ENCODE measurements at places on chromosomes 2 and 18. TPM values are rescaled to one million over a fixed set of nuclear protein-coding genes. Genes with fewer than 3 reads are reported as not detected.
A peak's percentile ranks its signal among the peaks of the same experiment; 100 is the strongest.

DNA sequence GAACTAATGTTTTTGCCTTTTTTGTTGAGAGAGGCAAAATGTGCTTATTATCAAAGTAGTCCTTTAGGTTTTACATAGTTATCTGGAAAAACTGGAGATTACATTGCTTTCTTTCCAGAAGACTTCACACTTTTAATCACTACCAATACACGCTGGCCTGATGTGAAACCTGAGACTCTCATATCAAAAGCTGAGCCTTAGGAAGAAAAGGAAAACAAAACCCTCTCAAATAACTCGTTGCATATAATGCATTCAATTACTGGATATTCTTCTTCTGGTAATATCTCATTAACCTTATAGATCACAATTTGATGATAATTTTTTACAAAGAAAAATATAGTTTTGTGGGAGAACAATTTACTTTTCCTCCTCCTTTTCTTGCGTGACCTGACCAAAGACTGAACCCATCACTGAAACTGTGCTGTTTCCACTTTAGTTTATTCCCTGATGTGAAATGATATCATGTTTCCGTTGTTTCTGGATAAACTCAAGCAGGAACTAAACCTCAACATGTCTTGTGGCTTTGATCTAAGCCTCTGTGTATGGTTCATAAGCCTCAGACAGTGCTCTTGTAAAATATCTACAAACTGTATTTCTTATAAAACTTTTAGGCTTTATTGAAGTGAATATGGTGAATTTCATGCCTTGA lies 332.4 kb downstream of the GULP1 start:
- peak; percentile 94 for DNase-seq

DNA sequence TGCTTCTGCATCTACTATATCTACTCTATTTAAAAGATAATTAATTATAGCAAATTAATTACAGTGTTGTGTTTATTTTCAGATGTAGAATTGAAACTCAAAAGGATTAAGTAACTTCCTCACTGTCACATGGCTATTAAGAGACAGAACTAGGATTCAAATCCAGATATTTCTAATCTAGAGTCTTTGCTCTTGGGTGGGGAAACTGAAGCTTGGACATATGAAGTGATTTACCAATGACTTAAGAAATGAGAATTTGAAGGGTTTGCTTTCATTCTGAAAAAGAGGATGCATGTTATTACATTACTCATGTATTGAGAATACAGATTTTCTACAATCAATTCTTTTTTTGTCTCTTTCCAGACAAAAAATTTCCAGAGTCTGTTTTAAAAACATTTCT lies 191.5 kb upstream of the SMAD7 start:
- no peak for DNase-seq

DNA sequence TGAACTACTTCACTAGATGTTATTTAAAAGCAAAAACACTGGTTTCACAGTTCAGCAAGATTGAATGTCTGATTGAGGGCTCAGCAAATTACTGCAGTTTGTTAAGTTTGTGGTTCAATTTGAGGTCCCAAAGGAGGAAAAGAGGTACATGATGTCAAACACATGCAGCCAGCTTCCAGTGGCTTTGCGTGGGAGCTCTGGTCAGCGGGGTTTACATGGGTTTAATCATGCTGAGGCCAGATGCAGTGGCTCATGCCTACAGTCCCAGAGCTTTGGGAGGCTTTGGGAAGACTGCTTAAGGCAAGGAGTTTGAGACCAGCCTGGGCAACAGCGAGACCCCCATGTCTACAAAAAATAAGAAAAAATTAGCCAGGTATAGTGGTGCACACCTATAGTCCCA lies 111.5 kb downstream of the MAPK4 start:
- DNase-seq = no peak

GRCh38 chr2:110647777-110648176 lies 30.1 kb downstream of the BUB1 start:
- DNase-seq = no peak

DNA sequence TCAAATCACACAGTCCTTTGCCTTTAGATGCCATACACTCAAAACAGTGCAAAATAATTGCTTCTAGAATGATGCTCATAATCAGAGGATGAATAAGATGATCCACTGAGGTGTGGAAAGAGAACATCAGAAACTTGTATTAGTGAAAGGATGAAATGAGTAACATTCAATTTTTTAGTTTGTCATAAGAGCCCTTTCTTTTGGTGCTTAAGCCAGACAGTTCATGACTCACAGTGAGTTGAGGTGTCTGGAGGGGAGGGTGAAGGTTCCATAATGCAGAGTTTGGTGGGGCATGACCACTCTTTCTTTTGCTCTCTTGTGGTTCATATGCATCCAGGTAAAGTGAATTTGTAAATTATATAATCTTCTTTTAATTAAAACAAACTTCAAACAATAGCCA lies 415.0 kb upstream of the CELF4 start:
- no peak for DNase-seq

DNA sequence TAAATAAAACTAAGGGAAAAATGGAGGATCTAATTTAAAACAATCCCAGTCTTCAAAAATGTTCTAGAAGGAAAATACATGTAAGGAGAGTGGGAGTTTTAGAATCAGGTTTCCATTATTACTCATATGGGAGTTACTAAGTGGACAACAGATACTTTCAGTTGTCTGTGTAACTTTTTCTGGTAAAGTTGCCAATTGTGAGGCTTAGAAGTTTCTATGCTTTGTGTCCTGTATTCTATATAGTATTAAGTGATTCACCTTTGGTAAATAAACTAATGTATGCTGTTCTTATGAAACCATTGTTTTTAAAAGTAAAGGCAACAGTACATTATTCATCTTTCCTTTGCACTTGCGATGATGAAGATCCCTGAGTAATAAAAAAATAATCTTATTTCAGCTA lies 274.9 kb downstream of the NR4A2 start:
- no peak for DNase-seq

DNA sequence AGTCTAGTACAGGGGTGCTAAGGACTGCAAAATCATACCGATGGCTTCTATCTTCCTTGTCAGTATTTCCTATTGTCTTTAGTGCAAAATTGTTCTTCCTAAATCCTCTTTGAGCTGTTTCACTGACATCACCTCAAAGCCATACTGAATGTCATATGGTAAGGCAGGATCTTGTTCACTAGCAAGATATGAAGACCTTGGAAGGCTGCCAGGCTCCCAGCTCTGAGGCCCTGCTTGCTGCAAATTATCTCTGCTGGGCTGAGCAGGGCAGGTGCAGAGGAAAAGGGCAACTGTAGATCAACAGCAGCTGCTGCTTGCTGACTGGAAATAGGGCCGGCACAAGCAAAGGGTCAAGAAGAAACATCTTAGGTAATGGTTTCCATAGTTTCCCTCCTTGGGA lies 58.2 kb downstream of the PMAIP1 start:
- DNase-seq = peak; percentile 61

- peak; percentile 59 for DNase-seq
Measured at GRCh38 chr2:188897096-188897495, 77.1 kb upstream of the COL3A1 start.

DNA sequence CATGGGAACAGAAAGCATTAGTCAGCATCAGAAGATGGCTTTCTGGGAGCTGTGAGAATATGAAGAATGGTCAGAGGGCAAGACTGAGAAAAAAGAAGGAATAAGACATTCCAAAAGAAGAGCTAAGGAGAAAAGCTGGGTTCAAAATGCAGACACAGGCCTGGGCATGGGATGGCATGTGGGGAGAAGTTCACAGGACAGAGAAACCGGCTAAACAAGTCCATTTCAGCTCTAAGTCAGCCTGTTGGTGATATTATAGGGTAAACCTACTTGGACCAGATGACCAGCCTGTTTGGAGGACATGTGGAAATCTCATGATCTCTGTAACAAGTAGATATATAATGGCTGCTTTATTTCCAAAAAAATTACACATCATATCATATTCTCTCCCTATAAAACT lies 91.7 kb upstream of the MEIS1 start:
- DNase-seq = no peak

DNA sequence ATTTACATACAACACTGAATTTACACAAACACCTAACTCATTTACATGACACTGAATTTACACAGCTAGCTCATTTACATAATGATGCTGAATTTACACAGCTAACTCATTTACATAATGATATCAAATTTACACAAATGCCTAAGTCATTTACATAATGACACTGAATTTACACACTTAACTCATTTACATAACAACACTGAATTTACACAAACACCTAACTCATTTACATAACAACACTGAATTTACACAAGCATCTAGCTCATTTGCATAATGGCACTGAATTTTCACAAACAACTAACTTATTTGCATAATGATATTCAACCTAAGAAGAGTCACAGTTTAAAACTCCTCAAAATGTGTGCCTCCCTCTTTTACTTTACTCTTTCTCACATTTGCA lies 511.7 kb downstream of the GALR1 start:
- no peak for DNase-seq

POTEC gene
- under 0.01 TPM for total RNA-seq

GRCh38 chr2:134021830-134022524 lies 231.9 kb upstream of the MGAT5 start:
- DNase-seq = no peak

- DNase-seq = no peak
Measured at GRCh38 chr2:40343902-40344301, 108.0 kb downstream of the SLC8A1 start.

- no peak for DNase-seq
Measured at GRCh38 chr2:71926876-71927756, 220.5 kb downstream of the CYP26B1 start.

GRCh38 chr18:11962597-11962996 lies 18.7 kb upstream of the IMPA2 start:
- no peak for DNase-seq

DNA sequence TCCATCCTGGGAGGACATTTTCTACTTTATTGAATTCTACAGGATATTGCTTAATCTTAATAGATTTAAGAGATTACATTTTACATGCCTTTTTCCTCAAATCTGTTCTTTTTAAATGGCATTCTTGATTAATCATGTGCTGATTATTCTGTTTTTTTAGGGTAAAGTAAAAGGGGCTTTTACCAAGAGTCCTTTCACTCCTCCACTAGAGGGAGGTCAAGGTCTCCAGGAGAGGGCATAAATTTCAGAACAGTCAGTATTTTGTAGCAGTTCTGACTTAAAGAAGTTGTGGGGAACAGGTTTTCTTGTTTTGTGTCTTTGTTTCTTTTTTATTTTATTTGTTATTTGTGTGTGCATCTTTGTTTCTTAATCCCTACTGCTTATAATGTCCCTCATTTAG lies 25.4 kb downstream of the WDR75 start:
- peak; percentile 51 for DNase-seq

TGFA gene
- not detected for total RNA-seq

GRCh38 chr2:203949228-203949627 lies 12.7 kb downstream of the ICOS start:
- DNase-seq = peak; percentile 3

DNA sequence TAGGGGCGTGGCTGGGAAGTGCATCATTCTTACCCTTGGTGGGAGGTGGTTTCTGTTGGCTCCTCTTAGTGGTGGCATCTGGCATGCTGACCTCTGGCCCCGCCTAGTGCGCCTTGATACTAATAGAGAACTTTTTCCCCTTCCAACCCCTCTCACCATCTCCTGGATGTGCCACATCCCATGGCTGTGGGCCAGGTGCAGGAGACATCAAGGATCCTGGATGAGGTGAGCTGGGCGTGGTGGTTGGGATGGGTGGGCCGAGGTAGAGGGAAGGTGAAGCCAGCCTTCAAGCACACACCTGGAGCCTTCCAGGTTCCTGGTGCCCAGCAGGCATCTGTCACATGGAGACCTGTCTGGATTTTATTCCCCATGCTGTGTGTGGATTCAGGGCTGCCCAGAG lies 149.2 kb downstream of the DYSF start:
- DNase-seq = no peak

DNA sequence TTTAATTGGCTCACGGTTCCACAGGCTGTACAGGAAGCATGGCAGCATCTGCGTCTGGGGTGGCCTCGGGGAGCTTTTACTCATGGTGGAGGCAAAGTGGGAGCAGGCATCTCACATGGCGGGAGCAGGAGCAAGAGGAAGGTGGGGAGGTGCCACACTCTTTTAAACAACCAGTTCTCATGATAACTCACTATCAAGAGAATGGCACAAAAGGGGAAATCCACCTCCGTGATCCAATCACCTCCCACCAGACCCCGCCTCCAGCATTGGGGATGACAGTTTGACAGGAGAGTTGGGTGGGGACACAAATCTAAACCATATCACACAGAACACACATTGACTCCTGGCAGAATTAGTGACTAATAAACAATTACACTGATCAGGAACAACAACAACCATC lies 68.6 kb upstream of the ACKR3 start:
- no peak for DNase-seq

TRMT61B gene
- 12.5 TPM for total RNA-seq

DNA sequence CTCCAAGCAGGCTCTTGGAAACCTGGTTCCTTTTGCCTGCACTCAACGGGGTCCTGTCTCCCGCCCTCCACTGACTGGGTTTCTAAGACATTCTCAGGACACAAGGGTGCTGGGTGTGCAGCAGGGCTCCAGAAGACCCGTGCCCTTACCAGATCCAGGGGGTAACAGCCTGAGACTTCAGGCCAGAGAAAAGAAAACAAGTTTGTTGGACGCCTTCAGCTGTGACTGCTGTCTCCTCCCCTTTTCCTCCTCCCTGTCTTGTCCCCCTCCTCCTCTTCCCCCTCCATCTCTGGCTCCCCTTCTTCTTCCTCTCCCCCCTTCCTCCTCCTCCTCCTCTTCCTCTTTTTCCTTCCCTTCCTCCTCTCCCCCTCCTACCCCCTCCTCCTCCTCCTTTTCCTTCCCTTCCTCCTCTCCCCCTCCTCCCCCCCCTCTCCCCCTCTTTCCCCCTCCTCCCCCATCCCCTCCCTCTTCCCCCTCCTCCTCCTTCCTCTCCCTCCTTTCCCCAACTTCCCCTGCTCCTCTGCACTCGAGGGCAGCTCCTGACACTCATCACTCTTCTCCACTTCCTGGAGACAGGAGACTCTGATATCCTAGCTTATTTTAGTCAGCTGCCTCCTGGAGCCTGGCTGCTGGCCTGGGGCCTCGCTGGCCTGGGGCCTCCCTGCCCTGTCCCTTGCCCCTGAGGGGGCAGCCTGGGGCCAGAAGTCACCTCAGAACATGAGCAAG lies 12.4 kb downstream of the ADRA2B start:
- DNase-seq = no peak

ZSWIM2 gene
- not detected for total RNA-seq

GRCh38 chr18:74190086-74190485 lies 41.8 kb downstream of the TIMM21 start:
- DNase-seq = peak; percentile 53

ALK gene
- total RNA-seq = not detected

- no peak for DNase-seq
Measured at GRCh38 chr2:112541315-112542122, 746 bp upstream of the POLR1B start.

DNA sequence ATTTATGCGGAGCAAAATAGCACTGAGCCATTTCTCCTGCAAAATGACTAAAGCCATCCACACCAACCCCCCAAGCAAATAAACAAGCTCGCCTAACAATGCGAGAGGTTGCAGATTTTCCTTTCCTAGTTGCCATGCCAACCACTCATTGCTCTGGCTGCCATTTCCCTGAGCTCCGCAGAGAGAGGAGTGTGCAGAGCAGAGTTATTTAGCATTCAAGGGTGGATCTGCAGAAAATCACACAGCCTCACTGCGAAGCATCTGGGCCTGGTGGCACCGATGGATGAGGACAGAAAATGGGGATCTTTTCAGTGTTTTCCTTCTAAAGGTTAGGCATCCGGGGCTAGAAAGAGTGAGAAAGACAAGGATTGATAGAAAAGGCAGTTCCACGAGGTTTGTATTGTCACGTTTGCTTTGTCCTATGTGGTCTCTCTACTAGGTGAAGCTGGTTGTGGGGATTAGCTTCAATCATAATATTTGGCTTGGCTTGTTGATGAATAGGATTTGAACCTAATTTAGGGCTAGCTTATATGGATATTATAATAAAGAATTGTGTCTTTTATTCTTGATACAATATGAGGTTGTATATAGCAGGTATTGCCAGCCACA lies 110.2 kb upstream of the UNC80 start:
- no peak for DNase-seq
